ENCODE measurements at places on chromosomes 12 and 14. TPM values are rescaled to one million over a fixed set of nuclear protein-coding genes. Genes with fewer than 3 reads are reported as not detected.

DNA sequence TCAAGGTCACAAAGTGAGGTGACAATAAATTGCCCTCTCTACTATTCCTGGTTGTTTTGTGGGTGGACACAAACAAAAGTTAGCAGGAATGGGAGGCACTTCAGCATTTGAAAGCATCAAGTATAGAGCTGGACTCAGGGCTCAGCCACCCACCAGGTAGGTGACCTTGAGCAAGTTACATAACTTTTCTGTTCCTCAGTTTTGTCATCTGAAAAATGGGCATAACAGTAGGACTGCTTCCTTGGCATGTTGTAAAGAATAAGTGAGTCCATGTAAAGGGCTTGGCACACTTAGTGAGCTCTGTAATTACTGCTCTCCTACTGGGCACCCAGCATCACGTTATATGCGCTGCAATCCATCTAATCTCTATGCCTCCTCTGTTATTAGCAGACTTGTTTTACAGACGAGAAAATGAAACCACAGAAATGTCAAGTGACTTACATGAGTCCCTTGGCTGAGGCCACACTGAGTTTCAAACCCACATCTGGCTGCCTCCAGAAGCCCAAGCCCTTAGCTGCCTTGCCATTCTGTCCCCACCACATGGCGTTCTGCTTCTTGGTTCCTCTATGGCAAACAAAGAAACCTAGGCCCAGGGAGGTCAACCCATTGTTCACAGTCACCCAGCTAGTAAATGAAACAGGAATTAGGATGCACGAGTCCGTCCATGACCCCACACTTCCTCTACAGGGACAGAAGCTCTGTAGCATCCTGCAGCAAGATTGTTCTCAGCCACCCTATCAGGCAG is 63.2 kb upstream of the SLC24A4 start:
- DNase-seq, result no peak

GRCh38 chr12:117042171-117042842 is 56.9 kb downstream of the TESC start:
- no peak for DNase-seq

GRCh38 chr12:98397323-98398105 is 117.9 kb upstream of the TMPO start:
- peak; percentile 61 for DNase-seq

The FAM186B gene
- polyA plus RNA-seq, result 3.8 TPM

The UBC gene
- 839 TPM for polyA plus RNA-seq

Measured in left renal cortex interstitium (tissue), 4 donors.